Right cardiac atrium (tissue), 5 donors: ENCODE measurements at places on chromosomes 12 and 14. TPM values are rescaled to one million over a fixed set of nuclear protein-coding genes. Genes with fewer than 3 reads are reported as not detected.
A peak's percentile ranks its signal among the peaks of the same experiment; 100 is the strongest.

WDHD1 gene
- polyA plus RNA-seq = 0.68 TPM

PLBD1 gene
- 12.7 TPM for polyA plus RNA-seq

DNA sequence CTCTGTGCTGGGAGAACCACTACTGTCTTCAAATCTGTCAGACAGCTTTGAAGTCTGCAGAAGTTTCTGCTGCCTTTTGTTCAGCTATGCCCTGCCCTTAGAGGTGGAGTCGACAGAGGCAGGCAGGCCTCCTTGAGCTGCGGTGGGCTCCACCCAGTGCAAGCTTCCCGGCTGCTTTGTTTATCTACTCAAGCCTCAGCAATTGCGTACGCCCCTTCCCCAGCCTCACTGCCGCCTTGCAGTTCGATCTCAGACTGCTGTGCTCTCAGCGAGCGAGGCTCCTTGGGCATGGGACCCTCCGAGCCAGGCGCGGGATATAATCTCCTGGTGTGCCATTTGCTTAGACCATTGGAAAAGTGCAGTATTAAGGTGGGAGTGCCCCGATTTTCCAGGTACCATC lies 25.1 kb upstream of the KLRB1 start:
- no peak for DNase-seq

DNA sequence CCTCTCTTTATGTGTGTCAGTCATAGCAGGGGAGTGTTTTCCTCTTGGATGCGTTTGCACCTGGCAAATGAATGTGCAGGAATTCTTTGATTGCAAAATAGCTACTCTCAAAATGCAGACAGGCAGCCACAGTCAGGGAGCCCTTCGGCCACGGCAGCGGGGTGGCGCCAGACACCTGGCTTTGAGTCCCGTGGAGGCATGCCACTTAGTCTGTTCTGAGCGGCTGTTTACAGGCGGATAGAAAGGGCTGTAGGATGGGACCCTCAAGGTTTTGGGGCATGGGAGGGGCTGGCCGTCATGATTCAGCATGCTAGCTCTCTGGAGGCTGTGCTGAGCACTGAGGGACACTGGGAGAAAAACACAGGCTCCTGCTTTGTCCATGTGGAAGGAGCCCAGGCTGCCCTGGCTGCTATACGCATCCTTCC lies 117.1 kb downstream of the SLC25A47 start:
- peak; percentile 87 for DNase-seq

DNA sequence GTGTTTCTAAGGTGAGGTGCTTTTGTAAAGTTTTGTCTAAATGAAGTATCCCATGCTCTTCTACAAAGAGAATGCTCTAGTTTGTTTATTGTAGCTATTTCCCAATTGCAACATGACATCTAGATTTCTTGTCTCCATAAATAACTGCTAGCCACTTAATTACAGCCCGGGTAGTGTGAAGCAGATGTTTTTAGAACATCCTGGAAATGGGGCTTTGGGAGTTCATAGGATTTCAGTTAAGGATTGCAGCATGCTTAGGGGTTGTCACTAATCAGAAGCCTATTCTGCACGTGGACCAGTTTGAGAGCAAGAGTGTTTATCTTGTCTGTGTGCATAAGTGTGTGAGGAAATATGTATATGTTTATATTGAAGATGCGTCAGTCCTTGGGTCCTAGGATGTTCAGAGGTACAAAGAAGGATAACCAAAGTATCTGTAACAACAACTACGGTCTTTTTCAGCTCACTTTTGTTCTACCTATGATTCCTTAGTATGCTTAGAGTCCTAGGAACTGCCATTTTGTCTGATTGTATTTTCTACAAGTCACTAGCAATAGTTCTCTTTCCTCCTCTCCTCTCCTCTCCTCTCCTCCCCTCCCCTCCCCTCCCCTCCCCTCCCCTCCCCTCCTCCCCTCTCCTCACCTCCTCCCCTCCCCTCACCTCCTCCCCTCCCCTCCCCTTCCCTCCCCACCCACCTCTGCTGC lies 135.3 kb downstream of the ACSS3 start:
- no peak for DNase-seq

DNA sequence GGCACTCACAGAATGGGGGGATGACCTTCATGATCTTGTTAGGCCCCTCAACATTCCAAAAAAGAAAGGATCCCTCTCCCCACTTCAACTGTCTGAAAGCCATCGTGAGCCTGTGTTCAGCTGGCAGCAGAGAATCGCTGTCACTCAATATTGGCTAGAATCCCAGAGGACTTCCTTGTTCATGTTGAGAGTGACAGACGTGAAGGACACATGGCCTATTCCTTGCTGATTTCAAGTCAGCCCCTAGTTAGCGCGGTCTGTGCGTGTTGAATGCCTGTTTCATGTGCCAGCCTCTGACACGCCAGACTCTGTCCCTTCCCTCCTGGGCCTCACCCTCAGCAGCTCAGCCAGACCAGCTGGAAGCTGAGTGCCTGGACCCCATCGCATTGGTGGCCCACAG lies 43.1 kb downstream of the DNAH10 start:
- DNase-seq = no peak
